Stimulated activated CD8-positive, alpha-beta memory T cell treated with anti-CD3 and anti-CD28 coated beads, Interleukin-15, amount 100 ng/mL, for 48 hours (primary cell): ENCODE measurements at places on chromosomes 13 and 19.
A peak's percentile ranks its signal among the peaks of the same experiment; 100 is the strongest.

GRCh38 chr19:16113727-16114126 lies 2.0 kb downstream of the RAB8A start:
- DNase-seq = no peak

DNA sequence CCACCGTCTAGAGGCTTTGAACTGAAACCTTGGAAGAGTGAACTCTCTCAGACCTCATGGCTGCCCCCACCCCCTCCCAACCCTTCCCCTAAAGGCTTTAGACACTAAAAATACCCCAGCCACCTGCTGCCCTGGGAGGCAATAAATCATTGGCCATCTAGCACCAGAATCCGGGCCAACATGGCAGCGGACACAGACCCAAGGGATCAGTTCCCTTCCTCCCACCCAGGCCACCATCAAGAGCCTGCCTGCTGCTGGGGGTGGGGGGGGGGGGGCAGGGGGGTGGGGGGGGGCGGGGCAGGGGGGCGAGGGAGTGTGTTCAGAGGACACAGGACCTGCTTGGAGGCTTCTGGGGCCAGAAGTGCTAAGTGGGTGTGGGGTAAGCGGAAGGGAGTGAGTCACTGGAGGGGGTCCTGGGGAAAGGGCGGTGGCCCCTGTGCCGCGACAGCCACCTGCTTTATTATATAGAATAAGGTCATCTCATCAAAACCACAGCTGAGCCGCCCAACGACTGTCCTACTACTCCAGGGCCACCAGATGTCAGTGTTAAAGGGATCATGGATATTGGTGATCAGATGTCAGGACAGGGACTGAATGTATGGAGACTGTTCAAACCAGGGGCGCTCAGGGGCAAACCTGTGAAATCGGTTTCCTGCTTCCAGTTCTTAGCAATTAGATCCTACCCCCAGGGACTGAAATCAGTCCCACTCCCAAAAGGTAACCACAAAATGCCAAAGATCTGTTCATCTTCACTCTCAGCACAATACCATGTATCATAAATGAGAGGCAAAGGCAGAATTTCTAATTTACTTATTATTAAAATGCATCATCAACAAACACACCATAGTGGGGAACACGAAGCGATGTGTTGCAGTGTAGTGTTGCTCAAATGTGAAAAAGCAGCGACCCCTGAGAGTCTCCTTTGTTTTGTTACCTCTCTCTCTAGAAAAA lies 24.3 kb downstream of the ARL11 start:
- DNase-seq = no peak

GRCh38 chr13:35342440-35342839 lies 134.0 kb downstream of the MAB21L1 start:
- DNase-seq = no peak

DNA sequence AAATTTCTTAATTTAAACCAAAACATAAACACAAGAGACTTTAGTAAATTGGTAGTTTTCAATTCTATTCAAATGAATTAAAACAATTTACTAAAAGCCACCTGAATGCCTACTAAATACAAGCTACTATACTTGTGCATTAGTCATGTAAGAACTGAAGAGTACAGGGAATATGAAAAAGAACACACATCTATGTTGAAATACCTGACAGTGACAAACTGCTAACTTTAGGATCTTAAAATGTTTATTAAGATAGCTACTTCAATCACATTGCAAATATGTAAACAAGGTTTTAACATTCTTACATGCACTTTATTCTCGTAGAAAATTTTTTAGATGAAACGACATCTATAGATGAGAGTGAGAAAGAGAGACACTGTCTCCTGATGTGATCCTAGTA lies 4.1 kb downstream of the SPRYD7 start:
- no peak for DNase-seq

- DNase-seq = no peak
Measured at GRCh38 chr13:33519561-33520467, 234.3 kb upstream of the STARD13 start.

DNA sequence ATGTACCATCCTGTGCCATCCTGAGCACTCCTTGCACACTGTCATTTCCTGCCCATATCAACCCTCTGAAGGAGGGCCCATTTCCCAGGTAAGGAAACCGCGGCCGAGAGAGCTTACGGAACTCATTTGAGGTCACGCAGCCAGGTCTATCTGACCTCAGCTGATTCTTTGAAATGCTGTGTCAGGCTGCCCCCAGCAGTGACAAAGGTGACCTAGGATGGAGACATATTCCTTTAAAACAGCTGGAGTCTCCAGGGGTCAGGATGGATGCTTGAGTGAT lies 42.2 kb upstream of the VSTM2B start:
- no peak for DNase-seq

DNA sequence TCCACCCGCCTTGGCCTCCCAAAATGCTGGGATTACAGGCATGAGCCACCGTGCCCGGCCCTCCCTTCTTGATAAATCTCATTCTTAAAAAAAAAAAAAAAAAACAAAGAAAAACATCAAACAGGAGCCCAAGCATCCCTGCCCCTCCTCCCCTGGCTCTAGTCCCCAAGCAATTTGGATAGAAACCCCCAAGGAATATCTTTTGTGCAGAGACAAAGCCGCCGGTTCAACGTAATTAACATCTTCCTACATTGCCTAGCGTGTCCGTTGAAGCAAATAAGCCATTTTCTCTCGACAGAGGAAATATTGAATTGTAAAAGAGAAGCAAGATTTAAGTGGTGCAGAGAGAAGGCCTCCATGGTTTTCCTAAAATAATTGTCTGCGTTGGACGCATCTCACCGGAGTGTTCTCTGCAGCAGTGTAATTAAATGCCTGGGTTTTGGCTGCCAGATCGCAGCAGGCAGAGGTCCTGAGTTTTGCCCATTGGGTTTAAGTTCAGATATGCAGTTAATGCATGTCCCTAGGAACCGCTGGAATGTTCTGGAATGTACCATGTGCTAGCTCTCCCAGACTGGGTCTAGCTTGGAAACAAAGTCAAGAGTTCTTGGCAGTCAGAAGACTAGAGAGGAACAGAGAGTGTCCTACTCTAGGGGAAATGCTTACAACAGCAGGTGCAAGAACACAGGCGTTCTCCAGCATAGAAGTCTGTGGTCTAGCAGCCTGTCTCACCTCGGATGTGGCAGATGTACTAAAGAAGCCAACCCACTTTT lies 30.8 kb downstream of the PIN1 start:
- DNase-seq = no peak

- DNase-seq = no peak
Measured at GRCh38 chr13:66644855-66645460, 585.2 kb downstream of the PCDH9 start.

DNA sequence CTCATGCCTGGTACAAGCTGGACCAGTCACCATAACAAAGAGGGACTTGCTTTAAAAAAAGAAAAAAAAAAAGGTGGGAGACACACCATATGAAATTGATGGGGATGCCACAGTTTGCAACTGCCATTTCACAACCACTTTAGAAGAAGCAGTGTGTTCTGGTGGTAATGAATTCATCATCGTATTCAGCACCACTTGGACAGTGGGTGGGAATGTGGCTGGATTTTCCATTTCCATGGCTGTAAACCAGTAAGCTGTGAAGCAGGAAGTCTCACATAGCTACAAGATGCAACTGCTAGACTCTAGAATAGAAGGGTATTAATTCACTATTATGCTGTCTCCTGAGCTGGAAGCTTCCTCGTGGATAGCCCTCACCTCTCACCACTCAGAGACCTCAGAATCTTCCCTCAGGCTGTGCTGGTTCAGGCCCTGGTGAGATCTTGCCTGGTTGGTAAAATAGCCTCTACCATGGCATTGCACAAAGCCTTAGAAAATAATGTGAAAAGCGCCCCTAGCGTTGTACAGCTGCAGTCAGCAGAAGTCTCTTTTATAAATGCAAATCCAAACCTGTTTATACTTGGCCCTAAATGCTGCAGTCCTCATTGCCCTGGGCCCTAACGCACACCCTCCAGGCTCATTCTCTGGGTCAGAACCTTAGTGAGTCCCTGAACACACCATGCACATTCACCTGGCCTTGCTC lies 150.7 kb downstream of the KCTD15 start:
- no peak for DNase-seq

- no peak for DNase-seq
Measured at GRCh38 chr13:20438801-20439200, 86.9 kb downstream of the CRYL1 start.

DNA sequence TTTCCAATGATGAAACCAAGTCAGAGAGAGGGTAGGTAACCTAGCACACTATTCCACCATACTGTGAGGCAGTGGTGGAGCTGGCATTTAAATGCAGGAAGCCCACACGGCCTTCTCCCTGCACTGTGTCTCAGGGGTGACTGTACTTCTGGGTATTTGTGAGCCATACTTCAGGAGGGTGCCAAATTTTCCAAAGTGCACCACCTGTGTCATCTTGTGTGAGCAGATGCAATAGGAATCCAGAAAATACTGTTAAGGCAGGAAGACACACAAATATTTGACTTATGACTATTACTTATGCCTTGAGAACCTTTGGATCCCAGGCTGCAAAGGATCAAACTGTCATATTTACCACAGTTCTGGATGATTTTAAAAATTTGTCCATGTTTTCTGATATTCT lies 17.3 kb downstream of the ZNF229 start:
- no peak for DNase-seq

DNA sequence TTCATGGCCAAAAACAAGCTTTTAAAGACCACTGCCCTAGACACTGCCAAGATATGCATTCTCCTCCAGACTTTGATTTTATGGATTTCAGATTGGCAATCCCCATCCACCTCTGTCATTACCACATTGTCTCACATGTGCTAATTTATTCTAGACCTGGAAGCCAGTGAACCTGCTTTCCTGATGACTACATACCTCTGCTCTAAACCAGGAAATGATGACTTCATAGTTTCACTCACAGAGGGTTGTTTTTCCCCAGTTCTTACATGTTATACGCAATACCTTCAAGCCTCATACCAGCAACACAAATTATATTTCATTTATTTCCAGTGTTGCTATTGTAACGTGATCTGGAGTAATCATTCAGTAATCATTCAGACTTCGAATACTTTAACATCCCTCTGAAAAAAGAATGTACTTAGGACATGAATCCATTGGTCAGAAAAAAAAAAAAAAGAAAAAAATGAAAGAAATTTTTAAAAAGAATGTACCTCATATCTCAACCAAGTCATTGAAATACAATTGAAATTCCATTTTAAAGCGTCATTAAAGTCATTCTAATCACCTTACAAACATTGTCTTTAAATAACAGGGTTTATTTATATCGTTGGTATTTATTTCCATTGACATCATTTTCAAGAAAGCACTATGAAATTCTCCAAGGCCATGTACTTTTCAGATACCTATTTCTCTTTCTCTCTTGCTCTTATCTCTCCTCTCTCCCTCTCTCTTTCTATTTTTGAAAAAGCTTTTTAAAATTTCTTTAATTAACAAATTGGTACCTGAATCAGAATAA lies 33.4 kb upstream of the KLF5 start:
- no peak for DNase-seq

GRCh38 chr13:42612021-42612765 lies 38.2 kb downstream of the TNFSF11 start:
- DNase-seq = no peak

DNA sequence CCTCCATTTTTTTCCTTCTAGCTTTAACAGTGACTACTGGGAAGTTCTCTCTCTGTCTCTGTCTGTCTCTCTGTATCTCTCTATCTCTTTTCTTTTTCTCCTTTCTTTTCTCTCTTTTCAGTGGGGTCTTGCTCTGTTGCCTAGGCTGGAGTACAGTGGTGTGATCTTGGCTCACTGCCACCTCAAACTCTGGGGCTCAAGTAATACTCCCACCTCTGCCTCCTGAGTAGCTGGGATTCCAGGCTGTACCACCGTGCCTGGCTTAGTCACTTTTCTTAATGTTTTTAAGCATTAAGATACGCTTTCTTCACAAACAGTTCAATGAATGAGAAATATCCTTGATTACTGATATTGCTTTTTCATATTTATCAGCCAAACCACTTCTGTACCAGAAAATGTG lies 13.1 kb downstream of the PCCA start:
- DNase-seq = no peak

DNA sequence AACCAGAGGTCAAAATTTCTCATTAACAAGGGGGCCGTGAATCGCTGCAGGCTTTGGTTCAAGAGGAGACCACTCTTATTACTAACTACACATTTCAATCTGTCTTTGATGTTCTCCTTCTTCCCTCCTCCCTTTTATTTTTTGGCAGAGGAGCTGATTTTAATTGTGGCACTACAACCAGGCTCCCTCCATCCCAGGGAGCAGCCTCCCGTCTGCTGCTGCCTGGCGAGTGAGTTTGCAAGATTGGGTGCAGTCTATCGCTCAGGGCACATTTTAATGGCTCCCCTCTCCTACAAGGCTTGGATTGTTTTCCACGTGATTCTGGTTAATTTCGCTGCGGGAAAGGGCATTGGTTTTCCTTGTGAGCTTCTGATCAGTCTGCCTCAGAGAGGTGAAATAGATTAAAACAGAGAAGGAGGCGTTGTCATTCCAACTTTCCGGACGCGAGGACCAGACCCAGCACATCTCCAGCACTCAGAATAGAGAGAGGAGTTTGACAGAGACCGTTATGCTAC lies 81.4 kb downstream of the KCTD15 start:
- DNase-seq = no peak

DNA sequence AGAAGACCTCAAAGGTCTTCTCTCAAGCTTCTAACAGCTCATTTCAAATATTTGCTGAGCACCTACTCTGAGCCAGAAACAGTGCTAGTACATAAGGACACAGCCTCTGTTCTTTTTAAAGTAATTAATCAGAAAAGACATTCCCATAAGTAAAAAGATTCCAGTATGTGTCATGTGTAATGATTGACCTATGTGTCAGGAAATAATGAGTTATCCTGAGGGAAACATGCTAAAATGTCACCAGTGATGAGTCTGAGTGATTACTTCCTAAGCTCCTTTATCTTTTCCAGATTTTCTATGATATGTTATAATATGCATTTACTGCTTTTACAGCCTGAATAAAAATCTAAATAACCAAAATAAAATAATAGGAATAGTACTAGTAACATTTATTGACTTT lies 107.6 kb downstream of the SLC25A15 start:
- DNase-seq = no peak

GRCh38 chr13:43405457-43405856 lies 381.3 kb downstream of the ENOX1 start:
- no peak for DNase-seq

DNA sequence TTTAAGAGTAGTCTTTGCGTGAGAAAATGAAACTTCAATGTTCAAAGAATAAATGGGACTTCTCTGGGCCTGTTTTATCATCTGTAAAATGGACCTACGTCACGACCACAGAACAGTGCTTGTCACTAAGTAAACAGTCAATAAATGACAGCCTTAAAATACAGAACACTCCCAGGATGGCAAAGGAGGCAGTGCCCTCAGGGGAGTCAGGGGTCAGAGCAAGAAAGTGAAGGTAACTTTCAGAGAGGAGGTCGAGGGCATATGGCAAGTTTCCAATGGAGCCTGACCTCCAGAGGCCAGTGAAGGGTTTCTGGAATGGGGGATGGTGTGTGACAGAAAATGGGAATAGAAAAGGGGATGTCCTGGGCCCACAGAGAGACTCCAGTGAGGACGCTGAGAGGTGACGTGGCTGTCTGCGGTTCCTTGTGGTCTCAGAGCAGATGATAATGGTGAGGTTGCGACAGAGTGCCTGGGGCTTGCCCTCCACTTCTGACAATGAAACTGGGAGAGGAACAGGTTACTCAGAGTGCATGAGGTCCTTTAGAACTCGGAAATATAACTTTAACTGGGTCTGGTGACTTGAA lies 91.8 kb downstream of the UBL3 start:
- DNase-seq = peak; percentile 62
